Renal pelvis (tissue), 12 donors: ENCODE measurements at places on chromosomes 11 and 22. TPM values are rescaled to one million over a fixed set of nuclear protein-coding genes. Genes with fewer than 3 reads are reported as not detected.

The PARVG gene
- 1.9 TPM for polyA plus RNA-seq

The ENTHD1 gene
- not detected for polyA plus RNA-seq

The ART1 gene
- polyA plus RNA-seq, result not detected

The UBQLNL gene
- polyA plus RNA-seq, result 0.51 TPM

- no peak for DNase-seq
Measured at GRCh38 chr11:17753153-17753552, 18.6 kb downstream of the KCNC1 start.

- no peak for DNase-seq
Measured at GRCh38 chr11:27509908-27510307, 3.3 kb upstream of the LIN7C start.

DNA sequence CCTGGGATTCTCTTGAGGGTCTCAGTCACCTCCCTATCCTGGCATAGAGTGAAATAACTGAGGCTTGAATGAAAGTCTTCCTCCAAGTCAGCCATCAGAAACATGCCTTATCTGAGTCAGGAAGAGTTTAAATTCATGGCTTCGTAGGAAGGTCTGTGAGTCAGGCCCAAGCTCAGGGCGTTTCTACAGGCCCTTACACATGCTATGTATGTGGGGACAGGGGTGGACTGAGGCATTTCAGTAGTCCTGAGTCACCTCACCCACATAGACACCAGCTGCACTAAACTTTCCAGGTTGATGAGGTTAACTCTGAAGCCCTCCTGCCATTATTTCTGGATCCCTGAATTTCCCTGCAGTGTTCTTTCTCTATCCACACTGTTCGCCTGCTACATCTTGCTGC lies 134.6 kb upstream of the RCN1 start:
- no peak for DNase-seq

DNA sequence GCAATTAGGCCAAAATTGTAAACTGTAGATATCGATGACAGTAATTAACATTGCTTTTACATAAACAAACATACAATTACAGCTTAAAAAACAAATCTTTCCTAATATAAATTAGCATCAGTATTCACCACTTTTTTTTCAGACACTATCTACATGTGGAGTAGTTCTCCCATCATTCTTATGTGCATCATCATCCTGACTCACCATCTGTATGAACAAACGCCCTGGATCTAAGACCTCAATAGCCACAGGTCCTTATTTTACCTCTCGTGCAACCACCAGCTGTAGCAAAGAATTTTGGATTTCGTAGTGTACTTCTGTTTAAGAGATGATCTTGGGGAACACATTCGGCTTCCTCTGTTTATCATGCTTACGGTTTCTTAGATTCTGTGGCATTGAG lies 551.9 kb upstream of the KIRREL3 start:
- no peak for DNase-seq
